ENCODE measurements at places on chromosomes 11 and 22. TPM values are rescaled to one million over a fixed set of nuclear protein-coding genes. Genes with fewer than 3 reads are reported as not detected.

Gene OR5M10
- total RNA-seq, result not detected

Gene NAALADL1
- total RNA-seq, result not detected

Gene PNPLA3
- total RNA-seq, result 0.94 TPM

Gene ALX4
- total RNA-seq, result 2.9 TPM

Gene KLHL35
- total RNA-seq, result 1.5 TPM

Gene SCN3B
- 0.13 TPM for total RNA-seq

Gene EFCAB6
- 0.45 TPM for total RNA-seq

Gene INPP5J
- 0.53 TPM for total RNA-seq

Gene MPZL2
- total RNA-seq, result not detected

Gene DRAP1
- total RNA-seq, result 183 TPM

Gene ZNHIT2
- 22.5 TPM for total RNA-seq

Gene PANX3
- not detected for total RNA-seq

Gene PLAAT5
- not detected for total RNA-seq

Data from A549 treated with GW870086 at 1 μM for 4 hours (cell line).